ENCODE measurements at places on chromosomes 5 and 9.

GRCh38 chr5:108084105-108084504, 297.8 kb downstream of the FBXL17 start:
- DNase-seq, result no peak

DNA sequence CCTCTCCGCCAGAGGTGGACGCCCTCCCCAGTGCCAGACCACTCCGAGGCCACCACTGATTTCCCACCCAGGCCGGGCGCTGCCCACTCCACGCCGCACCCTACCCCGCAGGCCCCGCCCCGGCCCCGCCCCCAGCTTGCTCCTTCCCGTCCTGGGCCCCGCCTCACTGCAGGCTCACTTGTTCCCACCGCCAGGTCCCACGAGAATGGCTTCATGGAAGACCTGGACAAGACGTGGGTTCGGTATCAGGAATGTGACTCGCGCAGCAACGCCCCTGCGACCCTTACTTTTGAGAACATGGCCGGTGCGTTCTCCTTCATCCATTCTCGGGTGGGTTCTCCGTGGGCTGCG, 6.5 kb downstream of the LRRC26 start:
- no peak for DNase-seq

- no peak for DNase-seq
Observed at GRCh38 chr5:117889596-117889995, 1098.8 kb downstream of the DTWD2 start.

DNA sequence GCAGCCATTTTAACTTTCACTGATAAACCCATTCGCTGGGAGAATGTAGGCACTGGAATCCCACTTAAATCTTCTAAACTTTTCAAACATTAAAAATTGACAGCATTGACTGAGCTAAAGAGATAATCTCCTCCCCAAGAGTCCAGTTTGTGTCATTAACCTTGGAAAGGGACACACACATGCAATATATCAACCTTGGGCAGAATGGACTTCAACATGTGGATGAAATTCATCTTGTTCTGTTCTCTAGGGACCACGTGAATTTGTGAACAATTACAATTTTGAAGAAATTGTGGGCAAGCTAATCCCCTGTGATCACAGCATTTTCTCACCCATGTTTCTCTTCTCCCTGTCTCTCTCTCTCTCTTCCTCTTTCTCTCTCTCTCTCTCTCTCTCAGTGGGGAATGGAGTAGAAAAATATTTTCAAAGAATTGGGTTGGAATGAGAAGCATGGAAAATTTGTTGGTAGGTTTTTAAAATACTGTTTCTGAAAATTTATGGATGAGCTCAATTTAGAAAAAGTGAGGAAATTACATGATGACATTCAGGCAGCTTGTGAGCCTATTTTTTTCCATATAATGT, 553.7 kb downstream of the EBF1 start:
- no peak for DNase-seq

- no peak for DNase-seq
Observed at GRCh38 chr5:56045469-56045868, 50.7 kb upstream of the IL6ST start.

DNA sequence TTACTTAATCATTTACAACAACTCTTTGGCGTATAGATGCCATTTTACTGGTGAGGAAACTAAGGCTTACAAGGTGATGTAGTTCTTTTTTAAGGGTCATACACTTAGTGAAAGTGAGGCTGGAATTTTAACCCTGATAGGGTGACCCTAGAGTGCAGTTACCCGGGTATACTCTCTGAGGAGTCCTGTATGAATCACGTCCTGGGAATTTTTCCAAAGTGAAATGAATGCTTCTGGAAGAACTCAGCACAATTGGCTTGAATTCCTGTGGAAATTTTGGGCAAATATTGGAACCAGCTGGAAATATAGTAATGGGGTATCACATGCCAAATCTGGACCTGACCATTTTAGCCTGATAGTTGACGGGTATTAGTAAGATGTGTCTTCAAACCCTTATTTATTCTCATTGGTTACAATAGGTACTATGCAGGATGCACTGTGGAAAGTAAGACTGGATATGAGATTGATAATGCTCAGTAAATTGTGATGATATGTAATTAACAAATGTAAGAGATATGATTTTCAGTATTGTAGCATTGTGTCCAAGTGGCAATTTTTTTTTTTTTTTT, 14.8 kb downstream of the SUB1 start:
- no peak for DNase-seq

DNA sequence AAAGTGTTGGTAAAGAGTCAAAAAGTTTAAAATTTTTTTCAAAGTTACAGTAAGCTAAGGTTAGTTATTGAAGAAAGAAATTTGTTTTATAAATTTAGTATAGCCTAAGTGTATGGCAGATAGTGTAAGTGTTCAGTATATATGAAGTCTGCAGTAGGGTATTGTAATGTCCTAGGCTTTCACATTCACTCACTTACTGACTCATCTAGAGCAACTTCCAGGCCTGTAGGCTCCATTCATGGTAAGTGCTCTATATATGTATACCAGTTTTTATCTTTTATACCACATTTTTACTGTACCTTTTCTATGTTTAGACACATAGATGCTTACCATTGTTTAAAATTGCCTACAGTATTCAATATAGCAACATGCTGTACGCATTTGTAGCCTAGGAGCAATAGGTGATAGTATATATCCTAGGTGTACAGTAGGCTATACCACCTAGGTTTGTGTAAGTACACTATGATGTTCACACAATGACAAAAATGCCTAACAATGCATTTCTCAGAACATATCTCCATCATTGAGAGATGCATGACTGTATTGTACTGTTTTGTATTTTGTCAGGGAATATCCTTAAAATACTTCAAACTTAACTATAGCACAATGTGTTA, 38.5 kb downstream of the CYSTM1 start:
- no peak for DNase-seq

GRCh38 chr5:150918613-150919012, 13.8 kb upstream of the ZNF300 start:
- DNase-seq, result no peak

- DNase-seq, result no peak
Observed at GRCh38 chr9:76855015-76855414, 50.9 kb downstream of the PRUNE2 start.

- DNase-seq, result no peak
Observed at GRCh38 chr9:84138541-84138940, 157.9 kb downstream of the RMI1 start.

GRCh38 chr9:124795881-124796431, 19.0 kb downstream of the OLFML2A start:
- DNase-seq, result no peak

- no peak for DNase-seq
Observed at GRCh38 chr5:174177531-174177930, 132.0 kb downstream of the NSG2 start.

DNA sequence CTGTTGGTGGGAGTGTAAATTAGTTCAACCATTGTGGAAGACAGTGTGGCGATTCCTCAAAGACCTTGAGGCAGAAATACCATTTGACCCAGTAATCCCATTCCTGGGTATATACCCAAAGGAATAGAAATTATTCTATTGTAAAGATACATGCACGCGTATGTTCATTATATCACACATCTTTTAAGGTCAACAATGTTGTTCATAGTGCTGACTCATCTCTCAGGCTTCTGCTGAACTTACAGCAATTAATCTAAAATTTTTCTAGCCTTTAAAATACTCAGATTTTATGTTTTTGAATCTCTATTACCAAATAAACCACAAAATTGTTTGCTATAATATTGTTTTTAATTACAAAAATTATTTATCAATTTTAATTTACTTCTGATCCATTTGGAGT, 38.8 kb upstream of the ZNF618 start:
- no peak for DNase-seq

DNA sequence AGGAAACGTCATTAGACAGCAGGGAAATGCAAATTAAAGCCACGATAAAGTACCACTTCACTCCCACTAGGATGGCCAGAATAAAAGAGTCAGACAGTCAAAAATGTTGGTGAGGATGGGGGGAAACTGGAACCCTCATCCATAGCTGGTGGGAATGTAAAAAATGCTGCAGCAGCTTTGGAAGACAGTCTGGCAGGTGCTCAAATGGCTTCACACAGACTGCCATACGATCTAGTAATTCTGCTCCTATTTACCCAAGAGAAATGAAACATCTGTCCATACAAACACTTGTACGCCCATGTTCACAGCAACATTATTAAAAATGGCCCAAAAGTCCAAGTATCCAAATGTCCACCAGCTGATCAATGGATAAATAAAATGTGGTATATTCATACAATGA, 158.9 kb upstream of the PHYKPL start:
- no peak for DNase-seq

DNA sequence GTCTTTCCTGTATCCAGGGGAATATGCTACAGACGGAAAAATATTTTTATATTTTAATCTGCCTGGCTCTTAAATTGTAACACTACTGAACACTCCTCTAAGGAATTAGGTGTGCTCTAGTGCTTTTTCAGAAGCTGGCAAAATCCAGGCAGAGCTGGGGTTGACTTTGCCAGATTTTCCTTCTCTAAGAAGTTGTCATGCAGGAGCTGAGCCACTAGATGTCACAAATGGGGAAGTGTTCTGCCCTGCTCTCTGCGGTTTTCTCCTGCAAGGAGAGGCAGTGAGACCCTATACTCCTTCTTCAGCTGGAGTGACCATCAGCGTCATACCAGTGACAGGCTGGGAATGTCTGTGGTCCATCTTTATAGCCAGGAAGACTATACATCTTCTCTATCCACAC, 112.5 kb downstream of the HAPLN1 start:
- peak; percentile 32 for DNase-seq

GRCh38 chr5:174818430-174818829, 94.0 kb downstream of the MSX2 start:
- DNase-seq, result no peak

DNA sequence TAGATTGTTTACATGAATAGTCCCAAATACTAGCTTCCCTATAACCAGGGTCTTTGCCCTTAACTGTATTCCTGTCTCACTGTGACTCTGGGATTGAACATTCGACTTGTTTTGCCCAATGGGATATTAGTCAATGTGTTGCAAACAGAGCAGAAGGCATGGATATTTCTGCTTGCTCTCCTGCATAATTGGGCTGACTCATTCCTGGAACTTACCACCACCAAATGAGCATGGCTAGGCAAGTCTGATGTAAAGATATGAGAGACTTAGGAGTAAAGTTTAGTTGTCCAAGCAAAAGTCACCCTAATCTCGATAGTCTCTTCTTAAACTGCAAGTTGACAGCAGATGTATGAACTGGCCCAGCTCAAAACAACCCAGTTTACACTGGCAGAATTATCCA, 273.5 kb upstream of the CCNG1 start:
- DNase-seq, result no peak

- DNase-seq, result no peak
Observed at GRCh38 chr9:129944506-129945116, 98.4 kb downstream of the FNBP1 start.

DNA sequence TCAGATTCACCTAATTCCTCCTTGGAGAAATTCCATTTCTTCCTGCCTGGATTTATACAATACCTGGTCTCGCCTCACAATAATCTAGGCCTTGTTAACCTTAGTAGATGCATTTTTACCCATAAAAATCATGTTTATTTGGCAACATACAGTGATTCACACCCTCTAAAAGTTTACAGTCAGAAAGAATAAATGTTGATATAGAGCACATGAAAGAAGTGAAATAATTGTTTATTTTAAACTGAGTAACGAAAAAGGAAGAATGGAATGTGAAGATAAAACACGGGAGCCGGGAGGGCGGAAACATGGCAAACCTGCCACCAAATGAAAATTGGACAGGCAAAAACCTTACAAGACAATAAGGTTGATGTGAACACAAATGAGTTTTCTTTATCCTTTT, 28.9 kb upstream of the KCNN2 start:
- DNase-seq, result no peak

- no peak for DNase-seq
Observed at GRCh38 chr5:167754501-167755021, 536.9 kb upstream of the WWC1 start.

DNA sequence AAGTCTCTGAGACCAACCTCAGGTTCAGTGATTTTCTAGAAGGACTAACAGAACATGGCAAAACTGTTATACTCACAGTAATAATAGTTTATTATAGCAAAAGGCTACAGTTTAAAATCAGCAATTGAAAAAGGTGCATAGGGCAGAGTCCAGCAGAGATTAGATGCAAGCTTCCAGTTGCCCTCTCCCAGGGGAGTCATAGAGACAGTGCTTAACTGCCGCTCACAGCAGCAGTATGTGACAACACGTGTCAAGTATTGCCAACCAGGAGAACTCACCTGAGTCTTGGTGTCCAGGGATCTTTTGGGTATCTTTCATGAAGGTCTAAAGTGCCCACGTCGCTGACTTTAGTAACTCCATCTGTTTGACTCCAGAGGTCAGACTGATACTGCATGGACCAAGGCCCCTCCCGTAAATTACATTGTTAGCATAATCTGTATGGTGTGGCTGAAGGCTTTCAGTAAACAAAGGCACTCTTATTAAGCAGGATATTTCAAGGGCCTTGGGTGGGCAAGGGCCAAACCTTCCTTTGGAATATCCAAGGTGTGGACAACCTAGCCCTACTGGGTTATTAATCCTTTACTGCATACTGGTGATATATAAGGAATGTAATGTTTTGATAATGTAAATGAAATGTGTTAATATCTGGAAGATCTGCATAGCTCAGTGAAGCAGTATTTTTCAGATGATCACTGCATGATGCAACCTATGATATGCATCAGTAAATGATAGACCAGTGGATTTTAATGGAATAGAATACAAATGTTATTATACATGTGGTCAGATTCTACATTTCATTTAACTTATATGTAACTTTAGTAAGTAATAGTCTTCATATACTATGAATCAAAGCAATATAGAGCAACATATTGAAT, 44.0 kb downstream of the RASA1 start:
- DNase-seq, result peak; percentile 84

- DNase-seq, result no peak
Observed at GRCh38 chr5:168724227-168724626, 145.1 kb upstream of the PANK3 start.

DNA sequence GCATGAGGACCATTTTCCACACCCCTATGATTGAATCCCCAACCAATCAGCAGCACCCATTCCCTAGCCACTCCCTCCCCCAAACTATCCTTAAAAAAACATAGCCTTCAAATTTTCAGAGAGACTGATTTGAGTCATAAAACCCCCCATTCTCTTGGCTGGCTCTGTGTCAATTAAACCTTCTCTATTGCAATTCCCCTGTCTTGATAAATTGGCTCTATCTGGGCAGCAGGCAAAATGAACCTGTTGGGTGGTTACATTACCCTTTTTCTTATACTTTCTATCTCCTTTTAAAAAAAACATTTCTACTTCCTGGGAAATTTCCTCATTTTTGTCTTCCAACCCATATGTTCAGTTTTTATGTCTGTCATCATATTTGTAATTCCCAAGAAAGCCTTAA, 220.2 kb downstream of the PDZD2 start:
- no peak for DNase-seq

- DNase-seq, result no peak
Observed at GRCh38 chr9:101443364-101443771, 7.8 kb upstream of the ALDOB start.

All from small intestine (tissue), 16 donors.